ENCODE measurements at places on chromosomes 1 and 21.

DNA sequence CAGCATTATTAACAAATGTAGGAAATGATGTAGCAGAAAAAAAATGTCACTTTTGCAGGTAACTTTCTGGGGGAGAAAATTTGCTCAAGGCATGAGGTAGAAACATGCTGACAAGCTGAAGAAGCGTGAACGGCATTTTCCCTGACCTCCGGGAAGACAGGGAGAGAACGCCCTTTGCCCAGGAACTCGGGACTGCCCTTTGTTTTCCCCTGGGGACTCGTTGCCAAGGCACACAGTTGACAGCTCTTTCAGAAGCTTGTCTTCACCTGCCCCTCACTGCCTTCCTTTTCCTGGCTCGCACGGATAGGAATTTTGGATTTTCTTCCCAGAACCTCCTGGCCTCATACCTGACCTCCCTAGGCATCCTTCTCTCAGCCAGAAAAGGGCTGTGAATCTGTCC lies 52.7 kb upstream of the COA6 start:
- DNase-seq, result no peak

DNA sequence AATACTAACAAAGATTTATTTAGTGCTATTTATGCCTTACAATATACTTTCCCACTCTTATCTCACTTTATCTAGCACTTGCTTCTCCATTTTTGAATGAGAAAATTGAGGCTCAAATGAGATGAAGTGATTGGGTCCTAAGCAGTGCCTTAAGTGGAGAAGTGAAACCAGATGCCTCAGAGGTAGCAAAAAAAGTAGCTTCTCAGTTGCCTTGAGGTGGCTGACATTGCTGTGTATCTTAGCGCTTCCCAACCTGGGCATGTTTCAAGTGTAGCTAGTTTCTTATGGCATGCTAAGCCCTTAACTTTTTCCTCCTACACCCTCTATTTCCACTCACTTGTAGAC lies 390.4 kb downstream of the OMA1 start:
- DNase-seq, result no peak

- no peak for DNase-seq
Observed at GRCh38 chr1:156367383-156368156, 1.4 kb upstream of the RHBG start.

DNA sequence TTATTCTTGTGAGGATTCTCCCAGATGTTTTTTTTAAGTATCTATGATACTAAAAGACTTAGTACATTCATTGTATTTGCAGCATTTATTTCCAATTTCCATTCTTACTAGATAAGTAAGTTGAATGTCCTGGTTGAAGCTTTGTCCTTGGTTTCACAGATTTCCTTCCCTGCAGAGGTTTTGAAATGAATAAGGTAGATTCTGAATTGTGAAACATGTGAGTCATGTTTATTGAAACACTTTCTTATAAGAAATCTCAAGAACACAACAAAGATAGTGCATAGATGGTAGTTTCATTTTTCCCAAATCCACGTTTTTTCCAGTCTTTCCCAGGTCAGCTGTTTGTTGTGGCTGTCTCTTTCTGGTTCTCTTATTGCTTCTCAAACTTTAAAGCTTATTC lies 24.8 kb downstream of the GABPA start:
- DNase-seq, result no peak

GRCh38 chr21:35201288-35201687 lies 152.2 kb upstream of the RUNX1 start:
- no peak for DNase-seq

- DNase-seq, result no peak
Observed at GRCh38 chr1:228507961-228508652, 20.9 kb downstream of the RNF187 start.

DNA sequence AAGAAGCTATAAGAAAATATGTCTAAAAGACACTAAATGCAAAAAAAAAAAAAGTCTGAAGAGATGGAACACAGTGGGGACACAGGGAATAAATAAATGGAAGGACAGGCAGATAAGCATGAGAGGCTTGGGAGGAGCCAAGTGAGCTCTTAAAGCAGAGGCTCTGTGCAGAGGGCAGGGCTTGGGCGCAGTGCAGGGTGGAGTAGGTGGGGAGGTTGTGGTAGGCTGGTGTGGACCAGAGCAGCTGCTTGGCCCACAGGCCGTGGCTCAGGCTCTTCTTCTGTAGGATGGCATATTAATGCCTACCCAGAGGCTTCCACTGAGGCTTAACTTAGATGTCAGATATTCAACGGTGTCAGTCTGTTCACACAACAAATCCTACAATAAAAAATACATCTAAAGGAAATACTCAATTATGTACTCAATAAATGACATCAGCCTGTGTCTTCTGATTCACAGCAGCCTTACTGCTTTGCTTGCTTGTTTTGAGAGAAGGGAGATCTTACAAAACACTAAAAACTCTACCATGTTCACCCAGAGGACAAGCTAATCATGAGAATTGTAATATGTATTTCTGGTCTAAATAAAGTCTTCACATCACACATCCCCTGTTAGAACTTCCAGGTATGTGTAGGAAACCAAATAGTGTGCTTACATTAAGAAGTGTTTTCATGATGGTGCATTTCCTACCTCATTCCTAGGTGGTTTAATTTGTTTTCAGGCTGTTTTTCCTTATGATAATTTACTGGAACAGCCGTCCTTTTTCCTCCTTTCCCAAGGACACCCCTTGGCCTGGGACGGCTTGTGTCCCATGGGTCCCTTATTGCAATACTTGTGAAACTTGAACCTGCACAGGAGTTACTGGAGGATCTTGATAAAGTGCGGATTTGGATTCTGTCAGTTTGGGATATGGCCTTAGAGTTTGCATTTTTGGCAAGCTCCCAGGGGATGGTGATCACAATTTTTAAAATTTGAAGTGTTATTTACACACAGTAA lies 24.9 kb downstream of the DIP2A start:
- no peak for DNase-seq

- no peak for DNase-seq
Observed at GRCh38 chr1:211605603-211606331, 26.8 kb upstream of the SLC30A1 start.

- DNase-seq, result no peak
Observed at GRCh38 chr1:8384088-8384487, 66.2 kb downstream of the SLC45A1 start.

DNA sequence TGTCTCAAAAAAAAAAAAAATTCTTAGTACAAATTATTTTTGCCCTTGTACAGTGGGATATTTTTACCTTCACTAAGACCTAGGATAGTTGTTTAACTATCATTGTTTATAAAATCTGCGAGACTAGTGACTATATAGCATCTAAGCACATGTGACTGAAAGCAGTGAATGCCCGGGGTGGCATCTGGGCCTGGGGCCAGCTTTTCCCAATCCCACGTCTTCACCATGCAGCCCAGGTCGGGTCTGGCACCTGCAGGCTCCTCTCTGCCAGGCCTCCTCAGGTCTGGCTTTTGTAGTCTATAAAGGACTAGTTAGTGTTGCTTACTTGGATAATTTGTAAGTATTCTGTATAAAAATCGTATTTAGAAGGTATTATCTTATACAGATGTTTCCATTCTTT lies 40.8 kb downstream of the CBS start:
- no peak for DNase-seq

DNA sequence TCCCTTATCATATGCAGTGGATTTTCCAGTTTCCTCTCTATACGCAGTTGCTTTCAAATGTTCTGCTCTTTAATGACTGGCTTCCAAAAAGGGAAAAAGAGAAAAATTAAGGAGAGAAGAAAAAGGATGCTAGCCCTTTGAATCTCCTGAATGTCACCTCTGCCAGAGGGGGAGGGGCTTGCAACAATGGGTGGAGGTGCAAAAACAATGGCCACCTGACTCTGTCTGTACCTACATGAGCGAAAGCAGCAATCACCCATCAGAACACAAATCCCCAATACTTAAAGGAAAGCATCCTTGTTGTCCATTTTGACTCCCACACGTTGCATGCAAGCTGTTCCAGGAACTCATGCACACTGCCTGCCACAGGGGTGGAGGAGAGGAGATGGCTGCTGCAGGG lies 61.2 kb downstream of the CCDC30 start:
- DNase-seq, result no peak

- DNase-seq, result no peak
Observed at GRCh38 chr21:38920631-38921398, 115.1 kb downstream of the ETS2 start.

GRCh38 chr1:36653850-36654249 lies 171.1 kb upstream of the CSF3R start:
- no peak for DNase-seq

DNA sequence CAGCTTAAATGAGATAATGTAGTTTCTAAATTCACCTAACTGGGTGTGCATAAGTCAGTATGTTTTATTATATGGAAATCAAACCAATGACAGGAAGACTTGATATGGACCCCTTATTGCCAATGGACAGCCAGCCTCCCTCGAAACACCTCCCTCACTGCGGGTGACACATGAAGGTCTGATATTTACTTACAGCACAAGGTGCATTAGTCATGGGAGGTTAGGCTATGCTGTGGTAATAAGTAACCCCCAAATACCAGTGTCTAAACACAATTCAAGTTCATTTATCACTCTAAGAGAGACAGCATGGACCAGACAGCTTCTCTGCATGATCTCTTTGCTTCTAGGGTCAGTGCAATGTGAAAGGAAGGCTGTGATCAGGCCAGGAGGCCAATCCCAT lies 126.0 kb upstream of the KCNJ6 start:
- no peak for DNase-seq

DNA sequence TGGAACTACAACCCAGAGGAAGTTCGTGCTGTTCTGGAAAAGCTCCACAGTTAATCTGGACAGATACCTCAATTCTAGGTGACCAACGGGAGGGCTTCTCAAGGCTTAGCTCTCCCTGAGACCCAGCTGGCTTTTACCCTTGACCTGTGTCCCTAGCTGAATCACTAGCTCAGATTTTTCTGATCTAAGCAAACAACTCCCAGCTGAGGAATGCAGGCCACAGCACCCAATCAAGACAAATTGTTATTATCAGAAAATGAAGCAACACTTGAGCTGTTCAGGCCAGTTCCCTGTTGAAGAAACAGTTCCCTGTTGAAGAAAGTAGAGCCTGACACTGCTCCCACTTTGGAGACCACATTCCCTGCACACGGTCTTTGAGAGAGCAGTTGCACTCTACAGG lies 16.0 kb downstream of the DIO1 start:
- DNase-seq, result no peak

DNA sequence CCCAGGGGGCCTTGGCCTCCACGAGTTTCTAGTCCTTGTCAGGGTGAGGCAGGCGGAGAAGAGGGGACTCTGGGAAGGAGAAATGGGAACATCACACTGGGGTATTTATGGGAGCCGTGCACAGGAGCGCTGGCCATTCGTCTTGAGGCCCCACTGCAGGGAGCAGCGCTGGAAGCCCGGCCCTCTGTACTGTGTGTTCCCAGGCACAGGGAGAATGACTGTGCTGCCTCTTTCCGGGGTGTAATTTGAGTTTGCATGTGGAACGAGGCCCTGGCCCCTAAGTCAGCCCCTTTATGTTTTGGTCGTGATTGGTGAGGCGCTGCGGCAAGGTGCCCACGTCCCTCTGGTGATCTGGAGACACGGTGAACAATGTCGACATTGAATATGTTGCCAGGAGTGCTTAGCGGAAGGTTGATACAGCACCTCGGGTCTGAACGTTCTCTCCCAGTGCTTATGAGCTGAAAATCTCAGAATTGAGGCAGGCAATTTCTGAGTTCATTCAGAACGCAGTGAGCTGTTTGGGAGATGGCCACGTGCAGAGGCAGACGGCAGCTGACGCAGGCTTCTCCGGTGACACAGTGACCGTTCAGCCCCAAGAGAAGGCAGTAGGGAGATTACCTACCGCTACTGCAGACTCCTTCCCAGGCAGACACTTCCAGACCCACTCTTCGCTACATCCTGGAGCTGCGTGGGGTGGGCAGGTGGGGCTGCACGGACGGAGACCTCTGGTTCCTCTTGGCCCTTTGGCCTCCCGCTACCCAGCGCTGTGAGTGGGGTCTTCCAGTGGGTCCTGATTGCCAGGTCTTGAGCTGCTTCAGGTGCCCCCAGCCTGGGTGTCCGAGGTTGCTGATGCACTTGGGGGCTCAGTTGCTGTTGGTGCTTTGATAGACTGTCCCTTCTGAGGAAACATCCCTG lies 265.8 kb downstream of the CAMTA1 start:
- DNase-seq, result no peak

GRCh38 chr1:246319083-246319714 lies 187.9 kb downstream of the SMYD3 start:
- peak; percentile 9 for DNase-seq

DNA sequence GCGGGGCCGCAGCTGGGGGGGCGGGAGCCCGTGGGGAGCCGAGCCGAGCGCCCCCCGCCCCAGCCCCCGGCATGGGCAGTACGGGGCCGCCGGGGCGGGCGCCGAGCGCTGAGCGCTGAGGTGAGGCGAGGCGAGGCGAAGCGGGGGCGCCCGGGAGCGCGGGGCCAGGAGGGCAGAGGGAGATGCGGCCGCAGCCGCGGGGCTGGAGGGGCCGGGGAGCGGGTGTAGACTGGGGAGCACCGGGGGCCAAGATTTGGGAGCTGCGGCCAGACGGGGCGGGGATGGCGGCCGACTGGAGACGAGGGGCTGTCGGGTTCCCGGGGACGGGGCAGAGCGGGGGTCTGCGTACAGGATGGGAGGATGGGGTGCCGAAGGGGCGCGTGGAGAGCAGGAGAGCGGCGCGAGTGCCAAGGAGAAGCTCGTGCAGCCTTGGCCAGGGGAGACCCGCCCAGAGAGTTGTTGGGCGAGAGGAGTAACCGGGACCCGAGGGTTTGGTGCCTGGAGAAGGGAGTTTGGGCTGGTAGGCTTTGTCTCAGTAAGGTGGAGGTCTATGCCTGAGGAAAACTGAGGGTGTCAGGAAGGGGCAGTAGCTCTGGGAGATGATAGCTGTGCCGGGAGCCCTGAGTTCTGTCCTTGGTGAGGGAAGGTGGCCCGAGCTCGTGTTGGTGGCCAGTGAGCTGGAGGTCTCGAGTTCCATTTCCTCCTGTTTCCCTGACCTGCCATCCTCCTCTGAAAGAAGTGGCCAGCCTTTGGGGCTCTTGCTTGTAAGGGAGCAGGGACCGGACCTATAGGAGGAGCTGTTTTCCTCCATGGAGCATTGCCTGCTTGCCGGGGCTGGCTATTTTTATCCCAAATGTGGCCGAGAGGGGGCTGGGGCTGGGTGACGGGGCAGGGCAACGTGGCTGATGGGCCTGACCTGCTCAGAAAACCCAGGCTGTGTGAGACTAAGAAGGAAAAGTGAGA lies 539 bp downstream of the ATP8B2 start:
- DNase-seq, result peak; percentile 83

DNA sequence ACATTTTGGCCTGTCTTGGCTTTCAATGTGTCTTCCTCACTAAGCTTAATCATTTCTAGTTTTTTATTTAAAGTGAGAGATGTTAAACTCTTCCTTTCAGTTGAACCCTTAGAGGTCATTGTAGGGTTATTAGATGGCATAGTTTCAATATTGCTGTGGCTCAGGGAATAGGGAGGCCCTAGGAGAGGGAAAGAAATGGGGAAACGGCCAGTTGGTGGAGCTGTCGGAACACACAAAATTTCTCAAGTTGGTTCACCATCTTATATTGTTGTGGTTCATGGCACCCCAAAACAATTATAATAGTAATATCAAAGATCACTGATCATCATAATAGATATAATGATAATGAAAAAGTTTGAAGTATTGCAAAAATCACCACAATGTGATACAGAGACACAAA lies 31.4 kb upstream of the KAZN start:
- DNase-seq, result peak; percentile 27

GRCh38 chr1:119794230-119794875 lies 16.9 kb downstream of the REG4 start:
- no peak for DNase-seq

- DNase-seq, result no peak
Observed at GRCh38 chr1:209613400-209614150, 30.1 kb downstream of the CAMK1G start.

Measured in SJCRH30 (cell line).